NCI-H510A treated with DMSO at 0.1 percent for 48 hours (cell line): ENCODE measurements at places on chromosomes 2 and 18.
A peak's percentile ranks its signal among the peaks of the same experiment; 100 is the strongest.

GRCh38 chr18:24504401-24504800 is 44.0 kb downstream of the HRH4 start:
- peak; percentile 13 for DNase-seq

GRCh38 chr2:234420408-234420807 is 76.5 kb downstream of the ARL4C start:
- no peak for DNase-seq

DNA sequence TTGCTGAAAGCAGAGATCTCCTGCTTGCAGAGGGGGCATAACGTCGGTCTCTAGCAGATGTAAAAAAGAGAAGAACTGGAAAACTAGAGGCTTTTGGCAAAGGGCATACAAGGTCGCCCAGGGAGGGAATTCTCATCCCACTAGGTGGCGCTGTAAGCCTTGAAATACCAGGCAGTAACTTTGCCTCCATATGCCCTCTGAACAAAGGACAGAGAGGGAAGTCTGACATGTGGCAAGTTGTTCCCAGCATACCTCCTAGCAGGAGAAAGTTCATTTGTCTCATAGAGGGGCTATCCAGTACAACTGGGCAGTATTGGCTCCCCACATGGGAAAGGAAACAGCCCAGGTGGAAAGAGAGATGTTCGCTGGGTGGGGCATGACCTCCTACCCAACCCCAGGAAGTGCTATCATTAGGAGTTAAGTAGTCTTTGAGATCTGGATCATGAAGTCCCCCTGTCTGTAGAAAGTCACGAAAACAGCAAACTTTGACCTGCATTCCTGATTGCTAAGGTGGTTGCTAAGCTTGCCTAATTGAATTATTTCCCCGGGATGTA is 39.9 kb downstream of the STK17B start:
- DNase-seq, result no peak

GRCh38 chr2:10355471-10356438 is 53.1 kb downstream of the HPCAL1 start:
- peak; percentile 54 for DNase-seq

GRCh38 chr18:46402945-46403344 is 254.1 kb downstream of the LOXHD1 start:
- no peak for DNase-seq

DNA sequence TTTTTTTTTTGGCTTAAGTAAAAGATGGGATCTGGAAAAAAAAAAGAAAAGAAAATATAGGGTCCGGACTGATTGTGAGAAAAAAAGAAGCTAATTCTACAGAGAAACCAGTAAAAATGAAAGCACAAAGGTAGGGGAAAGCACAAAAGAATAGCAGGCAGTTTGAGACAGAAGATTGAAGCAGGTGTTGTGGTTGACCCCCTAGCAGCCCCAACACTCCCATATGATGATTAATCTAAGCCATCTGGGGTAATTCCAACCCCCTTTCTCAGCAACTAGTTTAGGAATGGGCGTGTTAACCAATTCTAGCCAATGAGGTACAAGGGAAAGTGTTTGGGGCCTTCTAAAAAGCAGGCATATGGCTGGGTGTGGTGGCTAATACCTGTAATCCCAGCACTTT is 77.0 kb downstream of the MBD2 start:
- no peak for DNase-seq

DNA sequence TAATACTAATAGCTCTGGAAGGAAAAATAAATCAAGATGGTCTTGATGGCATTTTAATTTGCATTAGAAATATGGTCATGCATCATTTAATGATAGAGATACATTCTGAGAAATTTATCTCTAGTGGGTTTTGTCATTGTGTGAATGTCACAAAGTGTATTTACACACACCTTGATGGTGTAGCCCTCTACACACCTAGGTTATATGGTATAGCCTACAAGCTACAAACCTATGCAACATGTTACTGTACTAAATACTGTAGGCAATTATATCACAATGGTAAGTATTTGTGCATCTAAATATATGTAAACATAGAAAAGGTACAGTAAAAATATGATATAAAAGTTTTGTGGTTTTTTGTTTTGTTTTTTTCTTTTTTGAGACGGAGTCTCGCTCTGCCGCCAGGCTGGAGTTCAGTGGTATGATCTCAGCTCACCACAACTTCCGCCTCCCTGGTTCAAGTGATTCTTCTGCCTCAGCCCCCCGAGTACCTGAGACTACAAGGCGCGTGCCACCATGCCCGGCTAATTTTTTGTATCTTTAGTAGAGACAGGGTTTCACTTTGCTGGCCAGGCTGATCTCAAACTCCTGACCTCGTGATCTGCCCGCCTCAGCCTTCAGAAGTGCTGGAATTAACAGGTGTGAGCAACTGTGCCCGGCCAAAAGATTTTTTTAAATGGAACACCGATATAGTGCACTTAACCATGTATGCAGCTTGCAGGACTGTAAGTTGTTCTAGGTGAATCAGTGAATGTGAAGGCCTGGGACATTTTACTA is 83.7 kb upstream of the UBXN4 start:
- no peak for DNase-seq

GRCh38 chr2:219446101-219446504 is 11.5 kb downstream of the SPEG start:
- DNase-seq, result peak; percentile 31

DNA sequence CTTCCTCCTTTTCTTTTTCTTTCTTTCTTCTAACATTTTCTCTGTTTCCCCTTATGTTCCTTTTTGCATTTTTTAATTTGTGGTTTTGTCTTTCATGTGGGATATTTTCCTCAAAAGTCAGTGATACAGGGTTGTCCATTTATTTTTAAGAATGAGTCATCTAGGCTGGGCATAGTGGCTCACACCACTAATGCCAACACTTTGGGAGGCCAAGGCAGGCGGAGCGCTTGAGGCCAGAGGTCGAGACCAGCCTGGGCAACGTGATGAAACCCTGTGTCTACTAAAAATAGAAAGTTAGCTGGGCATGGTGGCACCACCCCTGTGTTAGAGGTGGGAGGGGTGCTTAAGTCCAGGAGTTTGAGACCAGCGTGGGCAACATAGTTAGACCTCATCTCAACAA is 35.8 kb downstream of the KATNAL2 start:
- DNase-seq, result no peak

DNA sequence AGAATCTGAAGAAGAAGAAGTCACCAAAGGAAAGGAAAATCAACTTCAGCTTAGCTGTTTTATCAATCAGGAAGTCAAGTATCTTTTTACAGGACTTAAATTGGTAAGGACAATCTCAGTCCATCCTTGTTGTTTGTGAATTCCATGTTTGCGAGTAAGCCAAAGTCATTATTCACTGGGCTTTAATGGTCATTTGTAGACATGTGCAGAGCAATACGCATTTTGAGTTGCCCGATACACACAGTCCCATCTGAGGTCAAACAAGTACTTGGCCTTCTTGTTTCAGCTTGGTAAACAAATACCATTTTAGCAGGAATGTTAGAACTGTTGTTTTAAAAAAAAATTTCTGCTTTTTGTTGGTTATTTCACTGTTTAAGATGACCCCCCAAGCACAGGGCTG is 40.9 kb downstream of the USP14 start:
- DNase-seq, result no peak
